ENCODE measurements at places on chromosomes 2 and 18. TPM values are rescaled to one million over a fixed set of nuclear protein-coding genes. Genes with fewer than 3 reads are reported as not detected.
A peak's percentile ranks its signal among the peaks of the same experiment; 100 is the strongest.

DNA sequence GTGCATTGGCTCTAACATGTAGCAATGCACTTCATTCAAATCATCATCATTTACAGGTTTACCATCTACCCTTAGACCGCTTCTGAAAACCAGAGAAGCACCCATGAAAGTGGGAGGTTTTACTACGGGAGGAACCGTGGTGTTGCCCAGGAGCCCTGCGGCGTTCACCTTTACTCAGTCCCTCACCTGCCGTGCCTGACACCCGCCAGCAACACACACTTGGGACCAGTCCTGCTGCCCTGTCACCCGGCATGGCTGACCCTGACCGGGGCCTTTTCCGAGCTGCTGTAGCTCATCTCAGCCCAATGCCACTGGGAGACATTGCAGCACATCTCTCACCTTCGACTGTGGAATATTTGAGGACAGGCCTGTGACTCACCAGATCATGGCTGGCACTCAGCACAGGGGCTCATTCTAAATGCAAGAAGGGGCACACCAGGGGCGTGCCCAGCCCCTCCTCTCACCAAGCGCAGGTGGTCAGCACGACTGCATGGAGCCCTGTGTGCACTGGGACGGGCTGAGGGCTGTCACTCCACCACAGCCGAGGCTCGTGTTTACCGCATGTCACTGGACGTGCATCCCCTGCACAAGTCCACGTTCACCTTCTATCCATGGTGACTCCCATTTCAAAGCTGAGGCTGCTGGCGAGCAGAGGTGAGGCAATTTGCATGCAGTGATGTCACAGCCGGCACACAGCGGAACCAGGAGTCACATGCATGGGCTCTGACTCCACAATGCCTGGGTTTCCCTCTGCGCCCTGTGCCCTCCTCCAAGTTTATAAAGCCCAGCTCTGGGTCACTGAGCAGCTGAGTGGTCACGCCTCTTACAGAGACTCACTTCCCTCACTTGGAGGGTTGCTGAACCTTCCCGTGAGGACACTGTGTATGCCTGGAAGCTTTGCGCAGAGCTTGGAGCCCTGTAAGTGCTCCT, 76.7 kb upstream of the SNTG2 start:
- H3K27me3 ChIP-seq = no peaks in the 10 kb centered on the region
- DNase-seq = no peak
- no peaks in the 10 kb centered on the region for H3K4me1 ChIP-seq
- H3K27ac ChIP-seq = no peak overlapping the region
- no peaks in the 10 kb centered on the region for H3K36me3 ChIP-seq
- no peak overlapping the region for H3K4me3 ChIP-seq

DNA sequence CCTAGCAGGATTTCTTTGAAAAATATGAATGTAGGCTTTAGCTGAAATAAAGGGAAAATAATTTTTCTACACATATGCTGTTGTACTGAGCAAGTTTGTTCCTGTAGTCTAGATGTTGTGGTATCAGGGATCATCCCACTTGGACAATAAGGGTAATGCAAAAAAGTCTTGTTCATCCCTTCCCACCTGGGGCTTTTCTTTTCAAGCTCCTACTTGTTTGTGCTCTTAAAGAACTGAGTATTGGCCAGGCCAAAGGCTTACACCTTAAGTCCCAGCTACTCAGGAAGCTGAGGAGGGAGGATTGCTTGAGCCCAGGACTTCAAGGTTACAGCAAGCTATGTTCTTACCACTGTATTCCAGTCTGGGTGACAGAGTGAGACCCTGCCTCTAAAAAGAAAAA, 35.5 kb downstream of the ZC3H6 start:
- H3K36me3 ChIP-seq = peaks cover 13% of the 10 kb centered on the region
- no peak for DNase-seq
- H3K27me3 ChIP-seq = no peaks in the 10 kb centered on the region
- H3K4me3 ChIP-seq = no peak overlapping the region
- no peak overlapping the region for H3K27ac ChIP-seq

- H3K4me1 ChIP-seq = no peaks in the 10 kb centered on the region
- H3K27ac ChIP-seq = no peak overlapping the region
- no peaks in the 10 kb centered on the region for H3K36me3 ChIP-seq
- H3K27me3 ChIP-seq = no peaks in the 10 kb centered on the region
- no peak overlapping the region for H3K4me3 ChIP-seq
Observed at GRCh38 chr2:119516121-119516520, 8.2 kb downstream of the SCTR start.

- H3K36me3 ChIP-seq = no peaks in the 10 kb centered on the region
- DNase-seq = no peak
- no peaks in the 10 kb centered on the region for H3K4me1 ChIP-seq
- H3K27ac ChIP-seq = no peak overlapping the region
- no peaks in the 10 kb centered on the region for H3K27me3 ChIP-seq
- no peak overlapping the region for H3K4me3 ChIP-seq
Observed at GRCh38 chr18:6920099-6920955, 190.8 kb downstream of the ARHGAP28 start.

GRCh38 chr18:69890558-69890957, 57.1 kb downstream of the CD226 start:
- H3K4me1 ChIP-seq = peaks cover 81% of the 10 kb centered on the region
- H3K27ac ChIP-seq = no peak overlapping the region
- H3K27me3 ChIP-seq = no peaks in the 10 kb centered on the region
- no peak for DNase-seq
- no peak overlapping the region for H3K4me3 ChIP-seq

DNA sequence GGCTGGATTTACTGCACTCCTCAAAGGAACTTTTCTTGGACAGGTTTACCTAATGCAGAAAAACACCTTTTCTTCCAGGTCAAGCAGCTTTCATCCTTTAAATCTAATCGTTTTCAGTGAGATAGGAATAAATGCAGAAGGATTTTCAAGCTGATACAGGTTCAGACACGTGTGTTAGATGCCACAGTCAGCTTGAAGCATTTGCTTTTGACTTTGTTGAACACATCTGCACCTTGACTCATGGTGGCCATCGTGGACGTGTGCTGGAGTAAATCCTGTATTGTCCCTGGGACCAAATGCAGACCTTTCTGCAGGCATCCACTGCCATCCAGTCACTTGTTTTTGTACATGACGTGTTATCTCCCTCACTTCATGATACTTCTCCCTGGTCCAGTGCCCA, 61.9 kb downstream of the KLHL29 start:
- no peak overlapping the region for H3K27ac ChIP-seq
- no peak for DNase-seq
- H3K4me3 ChIP-seq = no peak overlapping the region
- no peaks in the 10 kb centered on the region for H3K4me1 ChIP-seq
- no peaks in the 10 kb centered on the region for H3K36me3 ChIP-seq

- no peak overlapping the region for H3K27ac ChIP-seq
- no peak for DNase-seq
- no peak overlapping the region for H3K4me3 ChIP-seq
- H3K4me1 ChIP-seq = no peaks in the 10 kb centered on the region
Observed at GRCh38 chr18:54109131-54109683, 115.3 kb downstream of the MBD2 start.

DNA sequence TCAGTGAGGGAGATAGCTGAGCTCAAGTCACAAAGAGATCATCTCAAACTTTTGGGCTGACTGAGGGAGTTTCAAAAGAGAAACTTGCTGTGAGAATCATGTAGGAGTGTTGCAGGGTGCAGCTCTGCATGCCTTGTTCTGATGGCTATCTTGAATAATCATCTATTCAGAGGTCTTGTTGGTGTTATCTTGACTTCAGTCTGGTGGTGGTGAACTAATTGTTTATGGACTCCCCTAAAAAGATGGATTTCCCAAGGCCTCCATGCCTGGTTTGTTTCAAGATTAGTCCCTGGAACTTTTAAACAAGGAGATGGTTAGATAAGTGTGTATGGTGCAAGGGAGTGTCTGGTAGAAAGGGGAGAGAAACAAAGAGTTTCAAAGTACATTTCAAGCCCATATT, 29.8 kb downstream of the SLC39A6 start:
- no peak overlapping the region for H3K4me3 ChIP-seq
- peaks cover 3% of the 10 kb centered on the region for H3K4me1 ChIP-seq
- H3K27ac ChIP-seq = no peak overlapping the region
- no peaks in the 10 kb centered on the region for H3K27me3 ChIP-seq
- H3K36me3 ChIP-seq = no peaks in the 10 kb centered on the region

DNA sequence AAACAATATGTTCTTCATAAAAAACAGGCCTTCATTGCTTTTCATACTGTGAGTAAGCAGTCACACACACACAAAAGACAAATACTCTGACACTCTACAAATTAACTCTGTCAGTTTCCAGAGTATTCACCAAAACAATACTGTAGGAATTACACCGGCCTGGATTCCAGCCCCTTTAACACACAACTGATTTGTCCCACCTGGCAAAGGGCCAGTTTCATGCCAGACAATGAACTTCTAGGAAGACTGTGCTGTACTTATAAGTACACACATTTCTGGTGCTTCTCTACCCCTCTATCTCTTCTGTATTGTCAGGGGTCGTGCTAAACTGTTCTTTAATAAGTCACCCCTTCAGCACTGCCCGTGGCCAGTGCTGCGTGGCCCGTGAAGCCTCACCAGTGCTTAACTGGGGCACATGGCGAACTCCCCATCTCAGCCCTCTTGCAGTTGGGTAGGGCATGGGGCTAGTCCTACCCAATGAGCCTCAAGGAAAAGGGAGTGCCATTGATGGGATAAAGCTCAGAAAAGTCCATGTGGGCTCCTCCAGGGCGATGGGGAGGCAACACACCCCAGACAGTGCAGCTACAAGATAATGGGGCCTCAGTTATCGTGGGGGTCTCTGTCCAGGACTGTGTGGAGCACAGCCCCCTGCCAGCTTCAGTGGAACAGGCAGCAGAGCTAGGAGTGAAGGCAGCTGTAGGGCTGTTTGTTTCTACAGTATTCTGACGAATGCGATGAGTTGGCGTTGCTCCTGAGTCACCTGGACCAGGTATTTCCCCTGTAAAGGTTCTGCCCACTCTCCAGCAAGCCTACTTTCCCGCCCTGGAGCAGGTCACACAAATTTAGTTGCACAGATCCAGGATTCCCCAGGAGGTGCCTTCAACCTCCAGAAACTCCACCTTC, 99.0 kb downstream of the SP3 start:
- H3K27ac ChIP-seq = no peak overlapping the region
- H3K4me3 ChIP-seq = no peak overlapping the region
- H3K36me3 ChIP-seq = no peaks in the 10 kb centered on the region
- H3K27me3 ChIP-seq = no peaks in the 10 kb centered on the region

DNA sequence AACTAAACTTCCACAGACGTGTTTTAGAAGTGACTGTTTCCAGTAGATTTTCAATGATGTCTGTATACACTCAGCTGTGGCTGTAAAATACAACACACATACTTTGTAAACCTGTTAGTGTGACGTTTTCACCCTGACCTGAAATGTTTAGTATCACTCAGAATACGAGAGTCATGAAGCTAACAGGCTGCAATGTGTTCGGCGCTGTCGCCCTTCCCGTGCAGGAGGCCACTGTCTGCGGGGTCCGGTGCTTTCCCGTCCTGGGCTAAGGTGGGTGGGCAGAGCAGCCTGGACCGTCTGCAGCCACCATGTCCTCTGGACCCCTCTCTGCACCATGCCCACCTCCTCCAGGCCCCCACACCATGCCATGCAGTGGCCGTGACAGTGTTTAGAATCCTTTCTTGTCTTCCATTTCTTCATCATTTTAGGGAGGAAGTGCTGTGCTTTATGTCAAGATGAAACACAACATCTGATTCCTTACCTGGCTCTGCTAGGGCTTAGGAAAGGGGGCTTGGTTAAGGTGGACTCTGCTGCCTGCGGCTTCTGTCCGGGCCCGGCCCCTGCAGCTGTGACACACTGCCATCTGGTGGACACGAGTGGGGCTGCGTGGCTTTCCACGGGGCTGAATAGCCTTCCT, 53.8 kb upstream of the RBM44 start:
- peak overlapping the region; percentile 35 for H3K27ac ChIP-seq
- H3K36me3 ChIP-seq = peaks cover 16% of the 10 kb centered on the region
- H3K27me3 ChIP-seq = no peaks in the 10 kb centered on the region

DNA sequence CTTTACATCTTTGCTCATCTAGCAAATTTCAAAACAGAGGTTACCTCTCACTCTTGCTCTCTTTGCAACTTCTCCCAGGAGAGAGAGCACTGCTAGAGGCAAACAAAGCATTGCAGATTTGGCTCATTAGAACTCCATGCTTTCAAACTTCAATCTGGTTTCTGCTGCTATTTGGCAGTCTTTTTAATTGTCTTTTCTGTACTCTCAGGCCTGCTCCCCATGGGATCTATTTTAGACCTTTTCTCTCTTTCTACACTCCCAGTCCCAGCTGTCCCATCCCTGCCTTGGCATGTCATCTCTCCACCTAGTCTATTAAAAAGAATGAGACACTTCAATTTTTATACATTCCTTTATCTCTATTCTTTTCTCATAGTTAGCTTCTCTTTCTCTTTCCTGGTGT, 15.2 kb downstream of the KCNJ3 start:
- no peaks in the 10 kb centered on the region for H3K27me3 ChIP-seq
- H3K4me1 ChIP-seq = no peaks in the 10 kb centered on the region
- H3K27ac ChIP-seq = no peak overlapping the region

GRCh38 chr2:86000131-86000937, 105.4 kb downstream of the POLR1A start:
- H3K27me3 ChIP-seq = no peaks in the 10 kb centered on the region
- peaks cover 54% of the 10 kb centered on the region for H3K4me1 ChIP-seq
- no peak overlapping the region for H3K27ac ChIP-seq
- no peak overlapping the region for H3K4me3 ChIP-seq

- H3K36me3 ChIP-seq = no peaks in the 10 kb centered on the region
- no peak for DNase-seq
- H3K27ac ChIP-seq = no peak overlapping the region
- no peaks in the 10 kb centered on the region for H3K4me1 ChIP-seq
- no peak overlapping the region for H3K4me3 ChIP-seq
Observed at GRCh38 chr2:207983641-207984042, 41.7 kb downstream of the PLEKHM3 start.

Gene MAPK4
- not detected for total RNA-seq

Gene CRYGD
- total RNA-seq = not detected

Gene OBSL1
- 0.09 TPM for total RNA-seq

Gene TLX2
- 0.52 TPM for total RNA-seq

Gene ARHGEF33
- not detected for total RNA-seq

Gene EFR3B
- 0.12 TPM for total RNA-seq
